Activated CD4-positive, alpha-beta T cell treated with anti-CD3 and anti-CD28 coated beads for 1 hour (primary cell): ENCODE measurements at places on chromosomes 3 and 15.

- DNase-seq, result no peak
These were observed 145.8 kb downstream of the CBLB start for GRCh38 chr3:105722943-105723556.

GRCh38 chr15:41971895-41972252 lies 483 bp downstream of the EHD4 start:
- DNase-seq, result no peak

GRCh38 chr15:92672102-92672501 lies 16.5 kb upstream of the FAM174B start:
- no peak for DNase-seq

DNA sequence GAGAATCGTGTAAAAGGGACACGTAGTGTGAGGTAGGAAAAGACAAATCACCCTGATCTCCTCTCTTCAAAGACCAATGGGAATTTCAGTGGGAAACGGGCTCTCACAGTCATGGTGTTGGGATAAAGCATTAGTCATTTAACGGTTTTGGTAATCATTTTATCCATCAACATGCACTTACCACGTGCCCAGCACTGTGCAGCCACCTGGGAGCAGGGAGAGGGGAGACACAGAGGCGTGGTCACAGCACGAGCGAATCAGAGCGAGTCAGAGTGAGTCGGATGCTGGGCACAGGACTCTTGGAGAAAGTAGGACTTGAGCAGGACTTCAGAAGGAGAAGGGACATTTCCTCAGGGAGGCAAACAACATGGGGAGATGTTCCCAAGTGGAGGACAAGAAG lies 130.8 kb downstream of the MINAR1 start:
- DNase-seq, result no peak

DNA sequence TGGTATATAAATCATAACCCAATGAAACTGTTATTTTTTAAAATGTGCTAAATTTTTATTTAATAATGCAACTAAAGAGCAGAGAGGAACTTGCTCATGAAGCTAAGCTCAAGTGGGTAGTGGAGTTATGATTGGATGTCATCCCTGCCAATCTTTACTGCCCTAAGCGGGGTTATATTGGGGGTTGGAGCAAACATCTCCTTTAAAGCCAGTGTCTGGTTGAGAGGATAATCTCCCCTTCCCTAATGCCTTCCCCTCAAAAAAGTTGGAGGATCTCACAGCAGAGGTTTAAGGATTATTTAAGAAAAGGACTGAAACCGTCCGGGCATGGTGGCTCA lies 32.1 kb upstream of the CLASP2 start:
- no peak for DNase-seq

DNA sequence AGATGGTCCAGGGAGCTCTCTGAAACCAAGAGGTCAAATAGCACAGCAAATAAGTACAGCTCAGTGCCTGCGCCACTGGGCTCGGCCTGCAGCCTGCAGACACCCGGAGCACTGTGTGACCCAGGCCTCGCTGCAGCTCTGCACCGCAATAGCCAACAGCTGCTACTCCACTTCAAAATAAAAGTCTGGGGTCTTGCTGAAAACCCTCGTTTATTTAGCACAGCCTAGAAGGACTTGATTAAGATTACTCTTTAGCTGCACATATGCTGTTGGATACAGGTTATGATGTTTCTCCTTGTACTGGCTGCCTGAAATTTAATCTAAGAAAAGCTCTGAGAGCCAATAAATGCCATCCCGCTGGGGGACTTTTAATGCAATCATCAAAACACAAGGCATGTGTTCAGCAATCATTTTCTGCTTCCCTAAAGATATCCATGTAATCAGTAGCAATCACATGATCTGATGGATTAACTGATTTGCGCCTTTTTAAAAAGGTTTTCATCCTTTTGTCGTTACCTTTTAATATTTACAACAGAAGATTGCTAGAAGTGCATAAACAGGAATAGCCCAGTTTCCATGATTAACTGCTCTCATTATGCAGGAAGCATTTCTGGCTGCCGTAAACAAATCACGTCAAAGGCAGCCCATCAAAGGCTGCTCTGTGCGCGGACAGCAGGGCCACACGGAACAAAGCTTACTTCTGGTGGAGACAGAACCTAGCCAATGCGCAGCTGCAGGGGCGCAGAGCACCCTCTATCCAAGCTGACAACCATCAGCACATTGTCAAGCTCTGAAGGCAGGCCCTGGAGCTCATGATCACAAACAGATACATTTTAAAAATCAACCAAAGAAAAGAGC lies 58.8 kb downstream of the CLASP2 start:
- DNase-seq, result no peak

- DNase-seq, result no peak
These were observed 3.4 kb upstream of the DGKG start for GRCh38 chr3:186365202-186365974.

- DNase-seq, result no peak
These were observed 161.8 kb downstream of the CBLB start for GRCh38 chr3:105707009-105707408.

- no peak for DNase-seq
These were observed 100.3 kb downstream of the MYLK start for GRCh38 chr3:123783811-123784210.

DNA sequence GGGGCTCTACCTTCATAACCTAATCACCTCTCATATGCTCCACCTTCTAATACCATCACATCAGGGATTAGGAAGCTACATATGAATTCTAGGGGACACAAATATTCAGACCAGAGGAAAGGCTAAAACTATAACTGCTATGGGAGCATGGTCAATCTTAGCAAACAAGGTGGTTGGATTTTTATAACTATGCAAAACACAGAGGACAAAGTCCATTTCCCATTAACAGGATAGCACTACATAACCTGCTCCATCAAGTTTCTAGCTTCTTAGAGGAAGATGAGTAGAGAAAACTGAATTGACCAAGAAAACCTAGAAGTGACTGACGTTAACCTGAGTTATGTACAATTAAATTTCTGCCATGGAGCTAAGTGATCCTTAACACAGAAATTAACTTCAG lies 398.6 kb downstream of the TBL1XR1 start:
- no peak for DNase-seq

DNA sequence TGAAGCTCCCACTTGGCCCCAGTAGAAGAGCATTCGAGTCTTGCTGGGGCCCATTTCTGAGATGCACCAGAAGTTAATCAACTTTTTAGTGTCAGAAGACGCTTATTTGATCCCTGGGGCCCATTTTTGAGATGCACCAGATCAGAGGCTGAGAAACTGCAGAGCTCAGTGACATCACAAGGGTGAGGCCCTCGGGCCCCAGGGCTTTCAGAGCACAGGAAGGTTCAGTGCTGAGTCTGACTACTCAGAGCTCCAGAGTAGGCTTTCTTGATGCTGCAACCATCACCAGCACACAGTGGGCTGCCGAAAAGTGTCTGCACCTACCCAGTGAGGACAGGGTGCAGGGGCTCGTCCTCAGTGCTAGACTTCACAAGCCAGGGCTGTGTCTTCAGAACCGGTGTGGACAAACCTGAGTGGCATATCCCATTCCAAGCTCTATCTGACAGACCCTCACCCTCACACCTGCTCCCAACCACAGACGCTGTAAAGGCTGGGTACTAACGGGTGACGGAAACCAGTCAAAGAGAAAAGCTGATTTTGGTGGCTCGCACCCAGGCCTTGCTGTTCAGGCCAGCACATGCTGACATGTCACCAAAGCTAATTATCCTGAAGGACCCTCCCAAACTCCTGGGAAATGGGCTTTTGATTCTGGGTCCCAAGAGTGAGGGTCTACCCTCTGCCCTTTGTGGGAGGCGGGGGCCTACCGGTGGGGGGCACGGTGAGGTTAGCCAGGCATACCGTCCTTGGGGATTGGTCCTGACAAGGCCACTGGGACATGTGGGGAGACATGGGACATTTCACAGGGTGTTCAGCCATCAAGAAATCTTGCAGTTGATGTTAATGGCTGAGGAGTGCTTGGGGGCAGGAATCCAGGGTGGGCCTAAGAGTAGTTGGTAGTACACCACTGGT lies 83.0 kb downstream of the PDCD6IP start:
- no peak for DNase-seq

- no peak for DNase-seq
These were observed 47.2 kb upstream of the IREB2 start for GRCh38 chr15:78390826-78391225.

DNA sequence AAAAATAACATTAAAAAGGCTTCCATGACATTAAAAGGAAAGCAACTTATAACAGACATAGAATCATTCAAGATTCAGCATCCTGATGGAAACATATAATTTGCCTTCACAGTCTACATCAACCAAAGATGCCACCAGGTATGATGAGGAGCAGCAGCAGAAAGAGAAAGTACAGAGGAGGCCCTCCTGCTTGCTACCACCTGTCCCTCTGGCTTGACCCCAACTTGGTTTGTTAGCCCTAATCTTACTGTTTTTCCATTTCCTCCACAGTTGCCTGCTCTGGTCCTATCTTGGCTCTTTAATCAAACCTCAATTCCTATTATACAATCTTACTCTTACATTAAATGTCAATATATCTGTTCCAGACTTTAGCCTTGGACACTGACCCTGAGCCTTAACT lies 171.3 kb downstream of the DPH6 start:
- DNase-seq, result no peak

DNA sequence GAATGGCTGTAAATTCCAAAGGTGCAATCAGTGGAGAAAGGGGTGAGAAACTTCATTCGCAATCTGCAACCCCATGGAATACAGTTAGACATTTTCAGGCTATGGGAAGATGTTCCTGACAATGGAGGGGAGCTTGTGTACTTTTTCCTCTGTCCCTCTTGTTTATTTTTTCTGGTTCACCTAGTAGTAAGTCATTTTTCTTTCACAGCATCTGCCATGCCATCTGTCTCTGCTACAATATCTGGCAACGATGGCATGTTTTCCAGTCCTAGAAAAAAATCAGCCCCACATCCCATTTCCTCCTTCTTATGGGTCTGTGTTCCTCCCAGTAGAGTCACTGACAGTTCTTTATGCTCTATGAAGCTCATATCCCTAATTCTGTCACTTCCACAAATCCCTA lies 76.0 kb downstream of the SSR3 start:
- DNase-seq, result no peak

GRCh38 chr3:13824521-13825310 lies 55.2 kb downstream of the WNT7A start:
- DNase-seq, result no peak

DNA sequence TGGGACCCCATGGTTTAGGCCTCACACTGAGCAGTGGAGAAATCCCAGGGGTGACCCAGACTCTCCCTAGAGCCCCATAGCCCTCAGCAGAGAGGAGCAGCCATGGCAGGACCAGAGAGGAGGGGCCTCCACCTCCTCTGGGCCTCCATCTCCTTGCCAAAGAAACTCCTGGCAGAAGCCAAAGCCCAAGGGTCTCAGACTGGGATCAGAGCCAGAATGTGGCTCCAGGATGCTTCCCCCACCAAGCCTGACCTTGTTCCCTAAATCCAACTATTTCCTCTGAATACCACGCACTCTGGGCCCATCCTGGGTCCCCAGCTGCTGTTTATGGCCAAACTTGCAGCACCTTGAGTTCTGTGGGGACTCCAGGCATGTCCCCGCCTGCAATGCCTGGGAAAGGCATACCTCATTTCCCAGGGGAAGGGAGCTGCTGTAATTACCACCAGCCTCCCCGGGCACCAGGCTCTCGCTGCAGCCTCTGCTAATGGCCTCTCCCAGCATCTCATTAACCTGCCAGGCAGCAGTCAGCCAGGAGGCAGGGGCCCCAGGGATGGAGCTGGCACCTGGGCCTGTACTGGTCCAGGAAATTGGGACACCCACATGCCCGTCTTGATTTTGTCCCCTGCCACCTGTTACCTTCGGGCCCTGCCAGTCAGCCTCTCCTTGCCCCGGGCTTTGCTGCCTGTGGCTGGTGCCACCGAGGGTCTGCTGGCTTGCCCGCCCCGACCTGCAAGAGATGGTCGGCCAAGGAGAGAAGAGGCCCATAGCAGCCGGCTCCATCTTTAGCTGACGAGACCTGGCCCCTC lies 4.6 kb downstream of the CCDC9B start:
- DNase-seq, result no peak

- no peak for DNase-seq
These were observed 20.2 kb downstream of the LSAMP start for GRCh38 chr3:116425126-116425525.

DNA sequence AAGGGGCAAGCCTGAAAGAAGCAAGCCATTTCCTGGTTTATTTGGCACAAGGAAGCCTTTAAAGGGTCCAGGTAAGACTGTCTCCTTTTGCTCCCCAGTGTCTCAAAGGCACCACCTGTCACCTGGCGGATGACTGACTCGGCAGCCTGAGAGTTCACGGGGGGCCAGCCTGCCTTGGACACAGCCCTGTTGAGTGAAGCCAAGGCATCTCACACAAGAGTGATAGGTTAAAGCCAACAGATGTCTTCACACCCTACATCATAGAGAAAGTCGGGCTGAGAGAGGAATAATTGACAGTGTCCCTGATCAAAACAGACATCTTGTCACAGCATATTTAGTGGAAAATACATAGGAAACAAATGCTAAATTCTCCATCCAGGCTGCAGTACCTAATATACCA lies 28.2 kb upstream of the LIPC start:
- DNase-seq, result no peak

GRCh38 chr3:86708893-86709292 lies 282.1 kb downstream of the VGLL3 start:
- DNase-seq, result no peak

- DNase-seq, result no peak
These were observed 25.1 kb downstream of the PCSK6 start for GRCh38 chr15:101464256-101464998.

- DNase-seq, result no peak
These were observed 1.6 kb upstream of the CCDC33 start for GRCh38 chr15:74234598-74234875.

DNA sequence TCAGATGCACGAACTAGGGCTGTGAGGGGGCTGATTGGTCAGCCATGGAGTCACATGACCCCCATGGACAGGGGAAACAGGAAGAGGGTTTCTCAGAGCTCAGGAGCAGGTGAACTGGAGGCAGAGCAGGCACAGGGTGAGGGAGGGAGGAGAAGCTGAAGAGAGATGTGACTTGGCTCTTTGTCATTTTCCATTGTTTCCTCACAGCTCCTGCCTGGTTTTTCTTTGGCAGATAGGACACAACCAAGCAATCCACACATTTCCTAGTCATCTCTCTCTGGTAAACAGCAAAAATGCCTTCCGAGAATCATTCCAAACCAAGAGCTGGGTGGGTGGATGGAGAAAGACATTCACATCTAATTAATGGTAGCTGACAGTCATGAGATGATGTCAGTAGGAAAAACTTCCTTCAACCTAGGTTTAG lies 43.4 kb upstream of the LMCD1 start:
- no peak for DNase-seq

GRCh38 chr3:178562947-178563232 lies 26.7 kb downstream of the KCNMB2 start:
- no peak for DNase-seq

DNA sequence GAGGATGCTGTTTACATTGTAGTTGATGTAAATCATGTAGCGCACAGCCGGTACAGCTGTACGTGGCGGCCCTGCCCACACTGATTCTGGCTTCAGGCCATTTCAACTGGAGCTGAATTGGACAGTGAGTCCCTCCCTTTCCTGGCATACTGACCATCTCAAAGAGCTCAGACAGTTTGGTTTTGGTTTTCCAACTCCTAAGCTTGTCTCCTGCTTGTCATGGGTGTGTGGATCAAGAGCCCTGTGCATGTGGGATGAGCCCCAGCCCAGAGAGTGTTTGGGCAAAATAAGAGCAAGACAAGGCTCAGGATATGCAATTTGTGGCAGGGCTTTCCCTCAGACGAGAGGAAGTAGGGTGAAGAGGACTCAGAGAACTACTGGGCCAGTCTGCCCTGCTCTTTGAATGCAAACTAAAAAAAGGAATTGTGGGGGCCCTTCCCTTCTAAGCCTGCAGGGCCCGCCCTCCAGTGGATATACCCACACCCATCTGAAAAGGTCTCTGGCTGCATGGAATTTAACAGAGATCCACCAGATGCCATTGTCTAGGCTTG lies 13.3 kb downstream of the ITGA11 start:
- DNase-seq, result no peak
